Prostate gland (tissue), 2 donors: ENCODE measurements at places on chromosomes 13 and 19. TPM values are rescaled to one million over a fixed set of nuclear protein-coding genes. Genes with fewer than 3 reads are reported as not detected.

DNA sequence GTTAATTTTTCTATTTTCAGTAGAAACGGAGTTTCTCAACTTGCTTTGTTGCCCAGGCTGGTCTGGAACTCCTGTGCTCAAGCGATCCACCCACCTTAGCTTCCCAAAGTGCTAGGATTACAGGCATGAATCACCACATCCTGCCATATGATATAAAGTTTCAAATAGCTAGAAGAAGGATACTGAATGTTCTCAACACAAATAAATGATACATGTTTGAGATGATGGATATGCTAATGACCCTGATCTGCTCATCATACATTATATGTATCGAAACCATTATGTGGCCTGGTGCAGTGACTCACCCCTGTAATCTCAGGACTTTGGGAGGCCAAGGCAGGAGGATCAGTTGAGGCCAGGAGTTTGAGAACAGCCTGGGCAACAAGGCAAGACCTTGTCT lies 11.5 kb downstream of the CIB3 start:
- H3K4me3 ChIP-seq = no peak overlapping the region
- no peaks in the 10 kb centered on the region for H3K4me1 ChIP-seq
- no peak overlapping the region for H3K27ac ChIP-seq
- H3K36me3 ChIP-seq = no peaks in the 10 kb centered on the region
- no peaks in the 10 kb centered on the region for H3K27me3 ChIP-seq
- DNase-seq = no peak

GRCh38 chr19:21472507-21472906 lies 32.9 kb upstream of the ZNF429 start:
- H3K4me3 ChIP-seq = no peak overlapping the region
- H3K27me3 ChIP-seq = no peaks in the 10 kb centered on the region
- H3K36me3 ChIP-seq = no peaks in the 10 kb centered on the region
- H3K4me1 ChIP-seq = no peaks in the 10 kb centered on the region
- no peak overlapping the region for H3K27ac ChIP-seq

DNA sequence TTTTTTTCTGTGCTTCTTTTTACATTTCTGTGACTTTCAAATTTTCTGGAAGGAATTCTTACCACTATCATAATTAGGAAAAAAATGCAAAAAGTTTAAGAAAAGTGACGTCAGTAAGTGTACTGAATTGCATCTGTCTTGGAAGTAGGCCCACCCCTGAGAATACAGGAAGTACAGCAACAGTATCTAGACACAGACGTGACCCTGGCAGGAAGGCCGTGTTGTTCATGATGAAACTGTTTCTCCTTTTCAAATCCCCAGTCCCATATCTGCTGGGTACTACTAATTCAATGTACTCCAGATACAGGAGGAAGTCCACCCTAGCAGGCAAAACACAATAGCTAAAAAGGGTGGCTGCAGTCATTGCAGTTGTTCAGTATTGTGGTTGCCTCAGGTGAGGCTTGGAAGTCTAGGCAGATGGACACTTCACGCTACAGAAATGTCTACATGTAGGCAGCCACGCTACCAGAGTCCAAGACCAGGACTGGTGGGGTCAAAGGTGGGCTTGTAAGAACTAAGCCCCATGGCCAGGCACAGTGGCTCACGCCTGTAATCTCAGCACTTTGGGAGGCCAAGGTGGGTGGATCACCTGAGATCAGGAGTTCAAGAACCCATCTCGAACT lies 49.6 kb upstream of the MED4 start:
- H3K27me3 ChIP-seq = no peaks in the 10 kb centered on the region
- no peak for DNase-seq
- no peak overlapping the region for H3K4me3 ChIP-seq
- H3K4me1 ChIP-seq = no peaks in the 10 kb centered on the region
- H3K36me3 ChIP-seq = no peaks in the 10 kb centered on the region
- no peak overlapping the region for H3K27ac ChIP-seq

DNA sequence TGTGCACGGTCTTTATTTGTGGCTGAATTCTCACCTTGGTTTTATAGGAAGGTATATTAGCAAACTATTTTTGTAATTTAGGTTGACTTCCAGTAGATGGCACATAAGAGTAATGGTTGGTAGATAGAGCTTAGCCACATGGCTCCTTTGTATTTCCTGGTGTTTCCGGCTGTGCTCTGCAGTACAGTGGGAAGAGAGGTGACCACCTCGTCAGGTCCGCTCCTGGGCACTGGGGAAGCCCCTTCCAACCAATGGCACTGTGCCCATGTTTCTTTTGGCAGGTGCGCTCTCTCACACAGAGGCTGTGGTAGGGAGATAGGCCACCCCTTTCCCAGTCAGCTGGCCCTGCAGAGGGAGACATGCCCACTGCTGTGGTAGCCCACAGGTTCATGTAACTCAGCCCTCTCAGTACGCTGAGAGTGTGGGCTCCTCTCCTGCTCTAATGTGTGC lies 74.3 kb upstream of the ATP12A start:
- no peak overlapping the region for H3K4me3 ChIP-seq
- DNase-seq = no peak
- H3K27ac ChIP-seq = no peak overlapping the region
- H3K36me3 ChIP-seq = no peaks in the 10 kb centered on the region
- H3K4me1 ChIP-seq = no peaks in the 10 kb centered on the region
- H3K27me3 ChIP-seq = no peaks in the 10 kb centered on the region

The SOX21 gene
- total RNA-seq = 2.0 TPM

The CCDC70 gene
- total RNA-seq = not detected

DNA sequence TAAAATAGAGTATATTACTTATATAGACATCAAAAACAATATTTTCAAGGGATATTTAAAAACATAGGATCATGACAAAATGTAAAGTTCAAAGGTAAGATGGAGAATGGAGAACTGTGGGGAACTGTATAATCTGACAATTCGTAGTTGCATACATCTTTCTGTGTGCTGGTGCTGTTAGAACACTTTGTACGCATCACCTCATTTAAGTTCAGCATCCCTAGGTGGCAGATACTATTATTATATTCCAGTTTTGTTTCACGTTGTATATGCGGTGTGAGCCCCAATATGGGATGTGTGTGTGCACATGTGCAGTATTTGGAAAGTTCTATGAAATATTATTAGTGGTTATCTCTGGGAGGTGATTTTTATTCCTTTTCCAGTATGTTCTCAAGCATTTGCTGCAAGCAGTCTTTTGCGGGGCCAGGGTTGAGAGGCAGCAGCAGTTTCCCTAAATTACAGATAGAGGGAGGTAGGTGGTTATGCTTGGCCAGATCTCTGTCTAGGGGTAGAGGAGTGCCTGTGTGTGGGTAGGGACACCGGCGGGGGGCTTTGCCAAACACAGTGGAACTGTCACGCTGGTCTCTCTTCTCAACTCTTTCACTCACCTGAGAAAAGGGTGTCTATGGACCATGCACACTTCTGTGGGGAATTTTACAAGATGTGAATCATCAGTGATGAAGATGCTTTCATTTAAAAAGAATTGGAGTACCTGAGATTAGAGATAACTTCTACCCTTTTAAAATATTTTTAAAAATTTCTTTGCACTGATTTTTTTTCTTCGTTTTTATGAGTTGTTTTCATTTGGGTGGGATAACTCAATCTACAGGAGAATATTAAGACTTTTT lies 55.6 kb upstream of the ALOX5AP start:
- H3K27ac ChIP-seq = no peak overlapping the region
- no peak overlapping the region for H3K4me3 ChIP-seq
- H3K4me1 ChIP-seq = no peaks in the 10 kb centered on the region
- no peaks in the 10 kb centered on the region for H3K36me3 ChIP-seq
- DNase-seq = no peak
- no peaks in the 10 kb centered on the region for H3K27me3 ChIP-seq

DNA sequence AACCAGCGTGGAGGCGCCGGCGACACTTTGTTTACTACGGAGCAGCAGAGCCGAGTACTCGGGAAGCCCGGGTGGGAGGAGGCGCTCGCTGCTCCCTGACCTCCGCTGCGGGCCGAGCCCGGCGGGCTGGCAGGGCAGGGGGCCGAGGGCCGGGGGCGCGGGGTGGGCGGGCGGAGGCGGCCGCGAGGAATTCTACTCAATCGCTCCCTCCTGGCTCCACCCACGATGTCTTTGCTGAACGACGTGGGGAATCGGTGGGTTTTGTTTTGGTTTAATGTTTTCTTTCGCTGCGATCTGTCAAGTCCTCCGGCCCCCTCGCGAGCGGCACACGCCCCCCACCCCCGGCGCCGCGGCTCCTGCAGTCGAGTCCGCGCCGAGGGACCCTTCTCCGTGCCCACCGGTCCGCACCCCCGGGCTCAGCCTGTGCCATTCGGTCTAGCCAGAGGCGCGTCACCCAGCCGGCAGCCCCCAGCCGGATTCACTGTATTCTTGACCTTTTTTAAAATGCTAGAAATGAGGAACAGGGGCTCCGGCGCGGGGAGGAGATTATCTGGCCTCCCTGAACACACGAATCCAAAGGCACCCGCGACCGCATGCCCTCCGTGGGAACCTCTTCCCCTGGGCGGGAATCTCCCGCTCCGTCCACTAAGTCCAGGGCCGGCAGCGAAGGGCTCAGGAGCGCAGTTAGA lies 636 bp upstream of the FOXO1 start:
- no peaks in the 10 kb centered on the region for H3K4me1 ChIP-seq
- no peaks in the 10 kb centered on the region for H3K36me3 ChIP-seq
- no peaks in the 10 kb centered on the region for H3K27me3 ChIP-seq

The ZNF45 gene
- total RNA-seq = 17.0 TPM

- no peak overlapping the region for H3K27ac ChIP-seq
- no peaks in the 10 kb centered on the region for H3K4me1 ChIP-seq
- H3K36me3 ChIP-seq = no peaks in the 10 kb centered on the region
- DNase-seq = no peak
- H3K27me3 ChIP-seq = no peaks in the 10 kb centered on the region
Measured at GRCh38 chr13:81139987-81140386, 799.1 kb upstream of the SPRY2 start.

- H3K36me3 ChIP-seq = no peaks in the 10 kb centered on the region
- DNase-seq = no peak
Measured at GRCh38 chr13:97631158-97631557, 197.2 kb downstream of the RAP2A start.

DNA sequence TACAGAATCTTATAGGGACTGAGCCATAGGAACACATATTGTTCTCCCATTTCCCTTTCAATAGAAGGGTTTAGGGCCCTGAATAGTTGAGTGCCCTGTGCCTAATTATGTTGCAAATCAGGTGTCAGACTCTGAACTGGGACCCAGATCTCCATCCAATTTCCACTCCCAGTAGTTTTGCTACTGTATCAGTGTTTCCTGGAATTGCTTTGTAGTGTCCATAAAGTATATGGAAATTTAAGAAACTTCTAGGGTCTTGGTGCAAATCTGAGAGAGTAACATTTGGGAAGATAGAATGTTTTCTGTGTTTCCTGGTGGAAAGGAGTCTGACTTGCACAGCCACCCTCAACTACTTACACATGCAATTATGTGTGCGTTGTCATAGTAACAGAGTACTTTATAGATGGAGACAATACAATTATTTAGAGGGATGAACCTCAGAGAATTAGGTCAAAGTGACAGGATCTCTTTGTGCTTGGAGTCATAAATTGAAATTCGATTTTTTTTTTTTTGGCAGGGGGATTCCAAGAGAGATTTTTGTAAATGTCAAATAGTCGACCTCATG lies 646 bp upstream of the SLC10A2 start:
- no peaks in the 10 kb centered on the region for H3K4me1 ChIP-seq
- H3K4me3 ChIP-seq = no peak overlapping the region
- no peaks in the 10 kb centered on the region for H3K36me3 ChIP-seq
- H3K27me3 ChIP-seq = no peaks in the 10 kb centered on the region
- no peak for DNase-seq

DNA sequence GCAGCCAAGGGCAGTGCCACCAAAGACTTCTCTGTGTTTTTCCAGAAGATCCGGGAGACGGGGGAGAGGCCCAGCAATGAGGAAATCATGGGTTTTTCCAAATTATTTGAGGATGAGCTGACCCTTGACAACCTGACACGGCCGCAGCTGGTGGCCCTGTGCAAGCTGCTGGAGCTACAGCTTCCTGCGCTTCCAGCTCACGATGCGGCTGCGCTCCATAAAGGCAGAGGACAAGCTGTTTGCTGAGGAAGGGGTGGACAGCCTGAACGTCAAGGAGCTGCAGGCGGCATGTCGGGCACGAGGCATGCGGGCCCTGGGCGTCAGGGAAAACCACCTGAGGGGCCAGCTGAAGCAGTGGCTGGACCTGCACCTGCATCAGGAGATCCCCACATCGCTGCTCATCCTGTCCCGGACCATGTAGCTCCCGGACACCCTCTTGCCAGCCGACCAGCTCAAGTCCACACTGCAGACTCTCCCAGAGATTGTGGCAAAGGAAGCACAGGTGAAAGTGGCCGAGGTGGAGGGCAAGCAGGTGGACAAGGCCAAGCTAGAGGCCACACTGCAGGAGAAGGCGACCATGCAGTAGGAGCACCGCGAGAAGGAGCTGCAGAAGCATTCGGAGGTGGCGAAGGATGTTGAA lies 11.7 kb downstream of the ZSCAN1 start:
- H3K36me3 ChIP-seq = no peaks in the 10 kb centered on the region
- DNase-seq = no peak
- no peaks in the 10 kb centered on the region for H3K4me1 ChIP-seq

The IQCN gene
- total RNA-seq = 19.5 TPM
